ENCODE measurements at places on chromosomes 13 and 19. TPM values are rescaled to one million over a fixed set of nuclear protein-coding genes. Genes with fewer than 3 reads are reported as not detected.

The ZNF790 gene
- polyA plus RNA-seq, result 11.4 TPM

The GIPC1 gene
- polyA plus RNA-seq, result 66.6 TPM

The SHISA7 gene
- 0.19 TPM for polyA plus RNA-seq

The SARS2 gene
- 34.6 TPM for polyA plus RNA-seq

The KRTDAP gene
- polyA plus RNA-seq, result 0.86 TPM

- DNase-seq, result no peak
Measured at GRCh38 chr13:45336025-45336800, 4.8 kb downstream of the TPT1 start.

DNA sequence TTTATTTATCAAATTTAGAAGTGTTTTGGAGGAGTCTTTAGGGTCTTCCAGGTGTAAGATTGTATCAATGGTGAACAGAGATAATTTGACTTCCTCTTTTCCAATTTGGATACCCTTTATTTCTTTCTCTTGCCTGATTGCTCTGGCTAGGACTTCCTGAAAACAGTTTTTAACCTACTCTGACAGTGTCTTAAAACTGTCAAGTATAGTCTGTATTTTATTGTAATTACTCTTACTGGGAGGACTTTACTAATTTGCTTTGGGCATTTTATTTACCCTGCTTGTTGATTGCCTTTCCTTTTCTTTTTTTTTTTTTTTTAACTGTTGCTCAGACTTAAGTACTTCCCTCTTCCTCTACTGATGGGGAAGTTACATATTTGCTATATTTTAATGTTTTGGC is 81.3 kb downstream of the URI1 start:
- no peak for DNase-seq

DNA sequence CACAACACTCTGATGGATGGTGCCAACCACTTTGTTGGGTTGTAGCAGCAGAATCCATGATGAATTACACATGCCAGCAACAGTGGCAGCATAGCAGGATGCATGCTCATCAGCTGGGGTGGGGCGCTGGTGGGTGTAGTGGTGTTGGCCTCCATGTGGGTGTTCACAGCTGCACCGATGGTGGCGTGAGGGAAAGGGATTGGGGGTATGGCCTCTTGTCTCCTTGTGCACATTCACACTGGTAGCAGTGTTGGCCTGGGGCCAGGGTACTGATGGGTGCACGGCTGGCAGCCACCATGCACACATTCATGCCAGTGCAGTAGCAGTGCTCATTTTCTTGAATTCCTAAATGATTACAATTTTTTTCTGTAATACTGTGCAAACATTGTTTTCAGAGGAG is 2748.8 kb upstream of the PCDH20 start:
- no peak for DNase-seq

DNA sequence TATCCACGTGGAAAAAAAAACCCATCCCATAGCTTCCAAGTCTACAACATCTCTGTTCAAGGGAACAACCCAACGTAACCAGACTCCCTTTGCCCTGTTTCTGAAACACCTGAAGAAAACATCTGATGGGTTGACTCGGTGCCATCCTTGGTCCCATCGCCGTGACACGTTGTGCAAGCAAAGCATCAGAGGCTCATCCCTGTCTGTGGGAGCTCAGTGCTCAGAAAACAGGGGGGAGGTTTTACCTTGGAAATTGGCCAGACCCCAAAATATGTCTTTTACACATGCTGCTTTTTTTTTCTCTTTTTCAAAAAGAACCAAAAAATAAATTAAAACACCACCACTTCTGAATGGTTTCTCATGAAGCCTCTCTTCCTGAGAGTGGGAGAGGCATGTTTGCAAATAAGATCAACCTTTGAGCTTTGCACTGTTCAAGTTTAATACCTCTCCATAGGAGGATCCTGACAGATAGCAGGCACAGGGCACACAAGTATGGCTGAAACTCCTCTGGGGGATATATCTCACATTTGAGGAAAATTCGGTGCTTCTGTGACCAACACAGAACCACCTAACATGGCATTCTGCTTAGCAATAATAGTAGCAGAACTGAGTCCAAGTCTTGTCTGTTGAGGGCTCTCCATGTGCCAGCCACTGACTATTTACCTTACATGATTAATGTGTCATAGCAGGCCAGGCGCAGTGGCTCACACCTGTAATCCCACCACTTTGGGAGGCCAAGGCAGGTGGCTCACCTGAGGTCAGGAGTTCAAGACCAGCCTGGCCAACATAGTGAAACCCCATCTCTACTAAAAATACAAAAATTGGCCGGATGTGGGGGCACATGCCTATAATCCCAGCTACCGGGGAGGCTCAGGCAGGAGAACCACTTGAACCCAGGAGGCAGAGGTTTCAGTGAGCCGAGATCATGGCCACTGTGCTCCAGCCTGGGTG is 7.0 kb upstream of the PVR start:
- no peak for DNase-seq

DNA sequence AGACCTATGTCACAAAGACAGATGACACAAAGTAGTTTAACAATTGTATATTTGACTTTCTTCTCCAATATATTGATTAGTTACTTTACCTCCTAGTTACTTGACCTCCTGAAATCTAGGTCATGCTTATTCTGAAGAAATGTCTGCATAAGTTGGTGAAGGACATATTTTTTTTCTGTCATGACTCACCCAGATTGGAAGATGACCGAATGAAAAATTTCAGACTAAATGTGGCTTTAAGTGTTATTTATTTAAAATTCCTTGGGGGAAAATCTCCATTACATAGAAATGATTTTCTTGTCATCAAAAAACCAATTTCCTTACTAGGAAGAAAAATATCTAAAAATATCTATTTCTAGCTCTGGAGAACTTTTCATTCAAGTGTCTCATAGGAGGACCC is 217.1 kb downstream of the POSTN start:
- DNase-seq, result no peak

DNA sequence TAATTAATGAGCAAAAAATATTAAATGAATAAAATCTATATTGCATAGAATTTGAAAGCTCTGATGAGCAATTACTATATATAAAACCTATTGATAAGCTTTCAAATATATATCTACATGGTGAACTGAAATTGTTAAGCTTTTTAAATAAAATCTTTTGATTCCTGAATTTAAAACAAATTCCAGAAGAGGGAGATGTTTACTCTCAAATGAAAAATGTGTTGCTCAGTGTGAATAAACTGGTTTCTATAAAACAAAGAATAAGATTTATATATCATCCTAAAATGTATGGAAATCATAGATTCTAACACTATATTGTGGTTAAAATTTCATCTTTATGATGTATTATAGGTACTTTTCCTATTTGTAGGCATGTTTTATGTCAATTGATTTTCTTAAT is 171.5 kb upstream of the SLITRK6 start:
- no peak for DNase-seq

DNA sequence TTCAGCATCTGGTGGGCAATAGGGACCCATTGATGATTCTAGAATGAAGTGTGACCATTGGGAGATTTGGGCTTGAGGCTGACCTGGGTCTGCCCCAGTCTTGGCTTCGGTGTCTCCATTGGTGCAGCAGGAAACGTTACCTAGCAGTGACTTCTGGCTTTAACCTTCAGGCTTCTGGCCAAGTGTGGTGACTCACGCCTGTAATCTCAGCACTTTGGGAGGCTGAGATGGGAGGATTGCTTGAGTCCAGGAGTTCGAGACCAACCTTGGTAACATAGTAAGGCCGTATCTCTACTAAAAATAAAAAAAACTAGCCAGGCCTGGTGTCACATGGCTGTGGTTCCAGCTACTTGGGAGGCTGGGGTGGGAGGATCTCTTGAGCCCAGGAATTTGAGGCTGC is 7.2 kb downstream of the FCHO1 start:
- no peak for DNase-seq

DNA sequence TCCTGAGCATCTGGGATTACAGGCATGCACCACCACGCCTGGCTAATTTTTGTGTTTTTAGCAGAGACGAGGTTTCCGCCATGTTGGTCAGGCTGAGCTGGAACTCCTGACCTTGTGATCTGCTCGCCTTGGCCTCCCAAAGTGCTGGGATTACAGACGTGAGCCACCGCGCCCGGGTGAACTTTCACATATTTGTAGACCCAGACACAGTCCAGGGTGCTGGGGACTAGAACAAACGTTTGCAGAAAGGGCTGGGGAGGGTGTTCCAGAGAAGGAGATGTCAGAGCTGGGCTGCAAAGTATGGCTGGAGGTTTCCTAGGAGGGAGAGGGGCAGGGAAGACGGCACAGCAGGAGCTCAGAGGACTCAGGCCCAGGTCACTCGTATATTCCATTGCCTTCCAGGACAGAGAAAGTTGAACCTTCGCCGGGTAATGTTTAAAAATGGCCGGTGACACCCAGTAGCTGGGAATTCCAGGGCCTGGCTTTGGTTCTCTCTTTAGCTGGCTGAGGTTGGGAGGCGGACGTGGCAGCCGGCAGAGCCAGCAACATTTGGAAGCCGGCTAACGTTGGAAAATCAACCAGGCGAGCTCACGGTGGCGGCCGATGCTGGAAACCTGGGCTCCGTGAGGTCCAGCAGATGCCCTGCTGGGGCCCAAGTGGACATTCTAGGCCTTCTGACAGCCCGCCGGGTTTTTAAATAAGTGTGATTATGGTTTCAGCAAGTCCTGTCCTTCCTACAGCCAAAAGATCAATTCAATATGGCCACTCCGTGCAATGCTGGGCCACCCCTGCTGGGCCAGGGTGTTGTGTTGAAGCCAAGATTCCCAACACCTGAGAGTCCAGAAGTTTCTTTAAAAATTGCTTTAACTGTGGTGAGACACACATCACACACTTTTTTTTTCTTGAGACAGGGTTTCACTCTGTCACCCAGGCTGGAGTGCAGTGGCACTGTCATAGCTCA is 41.5 kb downstream of the NFIC start:
- no peak for DNase-seq

- no peak for DNase-seq
Measured at GRCh38 chr13:109897988-109898624, 111.7 kb upstream of the IRS2 start.

Measured in right renal cortex interstitium (tissue), 3 donors.